Brain microvascular endothelial cell (primary cell): ENCODE measurements at places on chromosomes 7 and 10.

DNA sequence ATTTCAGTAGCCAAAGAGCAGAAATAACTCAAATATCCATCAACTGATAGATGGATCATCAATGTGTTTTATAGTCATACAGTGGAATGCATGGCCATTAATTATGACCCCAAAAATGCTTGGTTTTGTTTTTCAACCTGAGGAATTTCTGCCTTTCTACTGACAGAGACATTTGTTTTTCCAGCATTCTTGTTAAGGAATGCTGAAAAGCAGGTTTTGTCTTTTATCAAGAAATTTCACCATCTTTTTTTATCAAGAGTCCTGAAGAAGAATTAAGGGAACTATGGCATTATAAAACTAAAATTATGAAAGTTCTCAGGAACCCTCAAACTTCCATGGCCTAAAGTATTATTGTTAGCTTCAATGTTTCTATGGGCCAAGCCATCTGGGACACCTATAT is 153.4 kb upstream of the THSD7A start:
- DNase-seq, result no peak

- no peak for DNase-seq
Observed at GRCh38 chr7:141960687-141961422, 12.7 kb downstream of the TAS2R38 start.

DNA sequence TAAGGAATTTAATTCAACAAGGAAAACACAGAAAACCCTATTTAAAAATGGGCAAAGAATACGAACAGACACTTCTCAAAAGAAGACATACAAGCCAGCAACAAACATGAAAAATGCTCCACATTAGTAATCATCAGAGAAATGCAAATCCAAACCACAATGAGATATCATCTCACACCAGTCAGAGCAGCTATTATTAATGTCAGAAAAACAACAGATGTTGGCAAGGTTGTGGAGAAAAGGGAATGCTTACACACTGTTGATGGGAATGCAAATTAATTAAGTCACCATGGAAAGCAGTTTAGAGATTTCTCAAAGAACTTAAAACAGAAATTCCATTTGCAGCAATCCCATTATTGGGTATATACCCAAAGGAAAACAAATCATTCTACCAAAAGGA is 55.2 kb downstream of the GCC1 start:
- DNase-seq, result no peak

DNA sequence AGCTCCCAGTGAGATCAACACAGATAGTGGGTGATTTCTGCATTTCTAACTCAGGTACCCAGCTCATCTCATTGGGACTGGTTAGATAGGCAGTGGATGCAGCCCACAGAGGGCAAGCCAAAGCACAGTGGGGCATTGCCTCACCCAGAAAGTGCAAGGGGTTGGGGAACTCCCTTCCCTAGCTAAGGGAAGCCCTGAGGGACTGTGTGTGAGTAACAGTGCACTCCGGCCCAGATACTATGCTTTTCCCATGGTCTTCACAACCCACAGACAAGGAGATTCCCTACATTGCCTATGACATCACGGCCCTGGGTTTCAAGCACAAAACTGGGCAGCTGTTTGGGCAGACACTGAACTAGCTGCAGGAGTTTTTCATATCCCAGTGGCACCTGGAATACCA is 62.8 kb downstream of the PPP1R3A start:
- DNase-seq, result no peak

- no peak for DNase-seq
Observed at GRCh38 chr10:60130130-60130579, 223.8 kb upstream of the CCDC6 start.

DNA sequence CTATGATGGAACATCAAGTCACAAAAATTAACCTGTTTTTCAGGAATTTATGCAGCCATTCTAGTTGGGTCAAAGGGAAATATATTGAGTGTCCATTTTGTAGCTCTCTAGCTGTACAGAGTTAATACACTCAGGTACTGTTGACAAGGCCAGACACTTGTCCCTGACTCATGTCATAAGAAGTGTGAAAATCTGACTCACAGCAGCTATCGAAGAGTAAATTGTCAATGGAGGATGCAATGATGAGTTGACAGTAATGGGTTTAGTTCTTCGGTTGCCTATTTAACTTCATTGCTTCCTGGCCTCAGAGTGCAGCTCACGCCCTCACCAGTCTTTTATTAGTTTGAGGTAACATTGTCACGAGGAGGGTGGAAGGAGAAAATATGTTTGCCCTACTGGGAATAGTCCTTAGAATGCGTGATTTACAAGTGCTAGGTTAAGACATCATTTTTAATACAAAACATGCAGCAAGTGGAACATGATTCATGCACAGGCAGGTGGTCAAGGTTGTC is 255.1 kb downstream of the XPNPEP1 start:
- no peak for DNase-seq

GRCh38 chr10:78434886-78435285 is 401.2 kb downstream of the RPS24 start:
- no peak for DNase-seq

GRCh38 chr7:136076954-136077353 is 99.8 kb upstream of the MTPN start:
- no peak for DNase-seq

- DNase-seq, result no peak
Observed at GRCh38 chr7:148535217-148535616, 55.3 kb upstream of the C7orf33 start.

DNA sequence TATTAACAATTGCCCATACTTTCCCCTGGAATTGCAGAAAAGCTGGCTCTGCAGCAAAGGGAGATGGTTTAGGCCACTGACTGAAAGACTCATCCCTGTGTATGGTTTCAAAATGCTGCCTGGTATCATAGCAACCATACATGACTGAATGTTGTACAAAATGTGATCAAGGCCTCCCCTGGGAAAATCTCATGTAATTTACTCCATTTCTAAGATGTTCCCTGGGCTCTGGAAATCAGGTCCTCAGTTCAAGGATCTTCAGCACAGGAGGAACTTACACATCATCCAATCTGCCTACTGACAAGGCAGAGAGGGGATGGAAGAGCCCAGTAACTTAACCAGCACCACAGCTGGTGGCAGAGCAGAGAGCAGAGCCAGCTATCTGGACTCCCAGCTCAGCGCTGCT is 111.8 kb downstream of the JAZF1 start:
- peak; percentile 56 for DNase-seq

DNA sequence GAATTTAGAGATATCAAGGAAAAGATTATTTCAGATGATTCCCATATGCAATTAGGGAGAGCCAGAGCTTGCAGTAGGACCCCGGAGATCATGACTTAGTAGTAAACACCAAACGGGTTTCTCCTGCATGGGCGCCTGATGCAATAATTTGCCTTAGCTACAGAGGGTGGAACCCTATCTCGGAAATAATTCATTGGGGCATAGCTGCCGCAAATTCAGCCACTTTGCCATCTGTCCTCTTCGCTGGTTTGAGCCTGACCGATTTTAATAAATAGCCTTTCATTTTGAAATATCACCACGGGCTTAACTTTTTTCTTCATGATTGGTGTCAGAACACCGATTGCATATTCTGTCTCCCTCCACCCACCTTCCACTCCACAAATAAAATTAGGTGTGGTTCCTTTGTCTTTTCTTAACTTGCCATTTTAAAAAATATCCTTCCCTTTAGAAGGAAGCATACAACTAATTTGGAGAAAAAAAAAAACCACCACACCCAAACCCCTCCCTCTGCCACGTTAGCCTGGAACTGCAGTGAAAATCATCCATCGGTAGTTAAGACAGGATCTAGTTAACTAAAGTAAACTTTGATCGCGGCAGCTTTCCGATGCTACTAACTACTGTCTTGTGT is 1.4 kb downstream of the GARS1 start:
- peak; percentile 23 for DNase-seq

DNA sequence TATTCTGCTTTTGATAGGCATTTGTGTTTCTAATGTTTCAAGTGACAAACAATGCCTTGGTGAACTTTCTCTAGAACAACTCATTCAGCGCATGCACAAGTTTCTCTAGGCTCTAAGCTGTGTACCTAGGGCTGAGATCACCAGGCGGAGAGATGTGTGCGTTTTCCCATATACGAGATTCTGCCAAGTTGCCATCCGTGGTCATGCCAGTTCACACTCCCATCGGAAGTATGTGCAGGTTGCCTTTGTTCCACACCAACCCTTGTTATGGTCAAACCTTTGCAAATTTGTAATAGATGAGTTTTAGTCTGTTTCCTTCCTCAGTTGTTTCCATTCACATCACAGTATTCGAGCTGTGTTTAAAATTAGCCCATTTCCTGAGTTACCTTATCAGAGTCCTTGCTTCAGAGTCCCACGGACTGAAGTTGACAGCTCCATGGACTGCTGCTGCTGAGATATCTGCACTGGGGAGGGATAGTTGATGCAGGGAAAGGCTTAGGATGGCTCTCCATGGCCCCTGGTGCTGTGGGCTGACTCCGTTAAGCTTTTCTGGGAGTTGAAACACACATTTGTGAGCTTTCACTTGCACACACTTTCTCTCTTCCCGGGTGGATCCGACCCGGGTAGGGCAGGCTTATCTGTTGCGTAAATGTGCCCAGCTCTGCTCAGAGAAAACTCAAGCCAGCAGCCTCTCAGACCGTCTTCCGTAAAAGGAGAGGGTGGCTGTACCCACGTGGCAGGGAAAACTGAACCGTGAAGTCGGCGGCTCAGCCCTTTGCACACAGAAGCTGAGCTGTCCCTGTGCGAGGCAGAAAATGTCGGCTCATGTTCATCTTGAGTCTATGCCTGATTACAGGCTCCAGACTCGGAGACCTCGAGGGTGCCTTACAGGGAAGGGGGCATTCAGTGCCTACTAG is 49.4 kb downstream of the HK1 start:
- DNase-seq, result peak; percentile 50

- DNase-seq, result no peak
Observed at GRCh38 chr7:116337018-116337417, 126.7 kb downstream of the TES start.

GRCh38 chr10:113980408-113981087 is 63.1 kb upstream of the ADRB1 start:
- no peak for DNase-seq

- DNase-seq, result no peak
Observed at GRCh38 chr10:103470761-103471653, 8.0 kb downstream of the CALHM3 start.

DNA sequence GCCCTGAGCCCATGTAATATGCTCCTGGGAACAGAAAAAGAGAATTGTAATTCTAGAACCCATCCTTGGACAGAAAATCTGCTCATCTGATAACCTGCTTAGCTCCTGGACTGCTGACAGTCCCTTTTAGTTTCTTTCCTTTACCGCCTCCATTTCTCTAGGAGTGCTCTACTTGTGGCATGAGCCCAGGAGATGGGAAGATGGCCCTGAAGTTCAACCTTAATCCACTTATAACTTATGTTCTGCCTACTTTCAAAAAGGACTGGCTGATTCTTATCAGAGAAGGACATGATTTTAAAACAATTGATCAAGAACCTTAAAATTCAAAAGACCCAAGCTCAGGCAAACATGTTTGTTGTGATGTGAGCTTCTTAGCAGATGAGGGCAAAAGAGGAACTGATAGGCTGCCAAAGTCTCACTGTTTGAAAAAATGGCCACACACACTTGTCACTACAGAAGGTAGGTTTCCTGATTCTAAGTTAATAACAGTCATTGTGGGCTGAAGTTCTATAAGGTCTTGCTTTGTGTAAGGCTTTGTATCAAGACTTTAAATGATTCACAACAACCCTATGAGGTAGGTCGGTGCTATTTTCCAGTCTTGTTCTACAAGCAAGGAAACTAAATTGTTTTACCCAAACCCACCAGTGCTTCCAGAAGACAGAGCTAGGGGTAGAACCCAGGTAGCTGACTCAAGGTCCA is 94.3 kb upstream of the AFAP1L2 start:
- DNase-seq, result no peak

- DNase-seq, result no peak
Observed at GRCh38 chr7:113010377-113010776, 76.2 kb downstream of the GPR85 start.

DNA sequence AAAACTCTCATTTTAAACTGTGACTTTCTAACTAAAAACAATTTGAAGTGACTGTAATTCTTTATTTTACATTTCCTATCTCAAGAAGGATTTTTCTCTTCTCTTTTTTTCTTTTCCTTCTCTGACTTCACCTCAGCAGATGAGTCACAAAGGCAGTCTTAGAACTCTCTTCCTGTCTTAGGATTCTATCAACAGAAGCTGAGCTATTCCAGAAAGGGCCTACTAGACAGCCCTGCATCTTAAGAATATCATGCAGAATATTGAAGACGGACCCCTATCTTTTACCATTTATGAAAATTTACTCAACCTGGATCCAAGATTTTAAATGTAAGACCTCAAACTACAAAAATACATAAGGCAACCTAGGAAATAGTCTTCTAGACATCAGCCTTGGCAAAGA is 365.7 kb upstream of the SEMA3C start:
- peak; percentile 48 for DNase-seq

- DNase-seq, result peak; percentile 90
Observed at GRCh38 chr10:126171555-126171954, 216.7 kb downstream of the ADAM12 start.

GRCh38 chr10:100013621-100014020 is 3.9 kb upstream of the DNMBP start:
- no peak for DNase-seq

GRCh38 chr10:84510121-84510520 is 181.7 kb downstream of the CCSER2 start:
- DNase-seq, result peak; percentile 63

DNA sequence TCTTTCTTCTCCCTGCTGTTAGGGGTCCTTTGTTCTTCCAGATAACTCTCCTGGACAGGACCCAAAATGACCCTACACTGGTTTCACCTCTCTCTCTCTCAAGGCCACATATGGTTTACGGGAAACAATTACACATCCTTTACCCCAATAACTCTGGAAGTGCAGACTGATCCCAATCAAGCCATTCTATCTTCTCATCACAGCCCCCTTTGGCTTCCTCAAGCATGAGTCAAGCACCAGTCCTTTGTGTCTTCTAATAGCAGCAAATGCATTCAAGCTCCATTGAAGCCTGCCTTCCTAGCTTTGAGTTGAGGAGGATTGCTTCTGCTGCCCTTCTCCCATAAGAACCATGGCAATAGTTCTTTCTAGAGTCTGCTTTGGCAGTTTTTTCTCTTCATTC is 20.2 kb downstream of the C10orf67 start:
- DNase-seq, result no peak
